ENCODE measurements at places on chromosomes 16 and 17. TPM values are rescaled to one million over a fixed set of nuclear protein-coding genes. Genes with fewer than 3 reads are reported as not detected.

MYOCD gene
- total RNA-seq: 11.0 TPM

PLK1 gene
- total RNA-seq: 24.6 TPM

CCL4L2 gene
- not detected for total RNA-seq

CLDN7 gene
- 5.2 TPM for total RNA-seq

FZD2 gene
- total RNA-seq: 35.4 TPM
